Mucosa of descending colon (tissue), 3 donors: ENCODE measurements at places on chromosomes 4 and X. TPM values are rescaled to one million over a fixed set of nuclear protein-coding genes. Genes with fewer than 3 reads are reported as not detected.

FAM184B gene
- 0.61 TPM for total RNA-seq

DNA sequence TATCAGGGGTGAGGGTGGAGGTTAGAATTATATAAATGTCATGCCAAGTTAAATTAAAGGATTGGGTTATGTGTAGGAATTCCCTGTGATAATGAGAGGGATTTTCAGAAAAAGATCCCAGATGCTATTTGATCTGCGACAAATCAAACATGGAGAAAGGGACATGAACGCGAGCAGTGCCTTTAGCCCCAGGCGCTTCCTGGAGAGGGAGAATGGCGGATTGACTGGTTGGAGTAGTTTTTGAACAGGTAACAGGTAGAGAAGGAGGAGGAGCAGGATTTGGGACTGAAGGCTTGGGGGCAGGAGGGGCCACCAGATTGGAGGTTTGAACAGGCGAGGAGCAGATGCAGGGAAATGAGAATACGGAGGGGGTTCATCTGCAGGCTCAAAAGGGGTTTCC lies 67.1 kb downstream of the LRP2BP start:
- no peak for DNase-seq

GRCh38 chr4:140222171-140222570 lies 68.2 kb upstream of the MAML3 start:
- no peak for DNase-seq

- DNase-seq, result peak; percentile 93
Measured at GRCh38 chr4:184968784-184969201, 49.5 kb upstream of the HELT start.

DNA sequence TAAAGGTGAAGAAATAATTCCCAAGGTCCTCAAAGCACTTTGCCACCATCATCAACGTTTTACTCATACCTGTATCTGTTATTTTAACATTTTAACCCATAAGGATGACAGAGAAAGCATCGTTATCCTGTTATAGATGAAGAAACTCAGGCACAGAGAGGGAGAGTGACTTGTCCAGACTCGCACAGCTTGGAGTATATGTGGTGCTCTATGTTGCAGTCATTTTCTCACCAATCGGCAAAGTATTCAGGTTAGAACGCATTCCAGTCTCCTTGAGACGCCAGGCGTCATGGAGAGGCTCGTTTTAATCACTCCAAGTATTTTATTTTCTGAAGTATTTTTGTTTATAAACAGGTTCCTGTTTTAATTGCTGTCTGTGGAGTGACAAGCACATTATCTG lies 73.5 kb downstream of the IRF2 start:
- no peak for DNase-seq

- DNase-seq, result no peak
Measured at GRCh38 chr4:117965622-117966021, 68.7 kb upstream of the NDST3 start.

DNA sequence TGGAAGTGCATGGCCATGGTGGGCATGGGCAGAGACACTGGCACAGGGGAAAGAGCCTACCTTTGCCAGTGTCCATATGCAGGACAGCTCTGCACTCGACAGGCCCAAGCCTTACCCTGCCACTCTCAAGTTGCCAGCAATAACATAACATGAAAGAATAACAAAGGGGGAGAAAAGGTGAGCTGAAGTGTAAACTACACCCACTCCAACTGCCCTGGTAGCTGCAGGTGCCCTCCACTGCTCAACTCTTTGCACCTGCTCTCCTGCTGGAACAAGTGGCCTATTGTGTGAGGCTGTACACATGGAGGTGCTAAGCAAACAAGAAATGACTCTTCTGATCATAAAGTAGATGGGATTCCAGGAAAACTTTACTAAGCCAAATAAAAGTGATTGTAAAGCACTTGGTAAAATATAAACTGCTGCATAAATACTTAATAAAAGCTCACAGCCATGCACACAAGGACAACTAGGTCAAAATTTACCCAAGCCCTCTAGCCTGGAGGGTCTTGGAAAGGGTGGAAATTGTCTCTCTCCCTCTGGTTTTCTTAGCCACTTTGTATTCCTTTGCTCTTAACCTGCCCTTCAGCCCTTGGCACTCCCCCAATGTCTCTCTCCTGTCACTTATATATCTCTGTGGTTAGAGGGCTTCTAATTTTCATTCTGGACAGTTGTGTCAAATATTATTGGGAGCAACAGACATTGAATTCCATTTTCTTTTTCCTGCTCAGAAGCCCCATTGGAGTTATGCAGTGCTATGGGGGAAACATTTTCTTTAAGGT lies 261.2 kb upstream of the GPC4 start:
- peak; percentile 67 for DNase-seq
